ENCODE measurements at places on chromosomes 2 and 18. TPM values are rescaled to one million over a fixed set of nuclear protein-coding genes. Genes with fewer than 3 reads are reported as not detected.

- DNase-seq, result no peak
Measured at GRCh38 chr2:70047451-70047850, 39.8 kb upstream of the PCBP1 start.

- no peak for DNase-seq
Measured at GRCh38 chr2:72678024-72678423, 147.8 kb downstream of the EXOC6B start.

DNA sequence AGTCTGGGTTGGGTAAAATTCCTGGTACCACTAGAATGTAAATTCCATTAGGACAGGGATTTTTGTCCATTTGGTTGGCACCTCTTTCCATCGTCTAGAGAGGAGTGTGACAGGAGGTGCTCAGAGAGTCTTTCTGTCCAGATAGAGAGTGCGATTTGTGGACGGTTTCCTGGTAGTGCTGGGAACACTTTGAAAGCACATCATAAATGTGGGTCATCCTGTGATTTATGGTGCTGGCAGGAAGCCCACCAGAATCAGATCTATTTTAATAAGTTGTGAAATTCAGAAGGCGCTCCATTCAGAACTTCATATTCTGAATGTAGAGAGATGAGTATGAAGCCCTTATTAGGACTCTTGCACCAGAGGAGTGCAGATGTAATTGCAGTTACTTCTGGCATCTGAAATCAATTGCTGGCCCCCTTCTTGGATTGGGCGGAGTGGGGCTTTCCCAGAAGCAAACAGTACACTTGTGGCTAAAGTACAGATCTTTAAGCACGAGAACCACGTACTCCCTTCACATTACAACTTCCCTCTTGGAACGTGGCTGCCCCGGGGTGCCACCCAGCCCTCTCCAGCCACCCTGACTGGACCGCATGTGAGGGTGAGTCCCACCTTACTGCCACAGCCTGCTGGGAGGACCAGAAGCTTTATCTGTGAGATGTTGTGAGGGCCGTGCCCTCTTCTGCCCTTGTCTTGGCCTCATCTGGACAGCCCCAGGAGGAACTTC lies 243.2 kb downstream of the MYO3B start:
- no peak for DNase-seq

GRCh38 chr2:170218456-170218855 lies 40.5 kb downstream of the MYO3B start:
- DNase-seq, result no peak

- DNase-seq, result no peak
Measured at GRCh38 chr18:9109523-9109922, 7.0 kb downstream of the NDUFV2 start.

The CCDC68 gene
- total RNA-seq, result 2.7 TPM

The POTEJ gene
- not detected for total RNA-seq

The CDKL4 gene
- 1.2 TPM for total RNA-seq

Measured in kidney epithelial cell (primary cell).